COR-L47 (cell line): ENCODE measurements at places on chromosomes 7 and 10.

DNA sequence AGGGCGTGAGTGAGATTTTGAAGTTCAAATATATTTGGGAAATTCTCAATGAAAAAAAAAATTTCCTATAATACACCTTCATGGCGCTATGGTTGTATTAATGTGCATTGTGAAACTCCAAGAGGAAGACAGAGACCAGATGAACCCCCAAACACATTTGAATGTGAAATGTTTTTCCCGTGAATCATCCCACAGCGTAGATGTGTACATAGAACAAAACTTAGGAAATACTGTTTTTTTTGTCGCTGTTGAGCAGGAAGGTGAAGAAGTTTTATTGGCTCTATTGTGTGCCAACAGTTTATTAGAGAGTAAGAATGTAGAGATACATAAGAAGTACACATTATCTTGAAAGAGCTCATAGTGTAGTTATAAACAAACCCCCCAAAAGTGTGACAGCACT, 134.0 kb downstream of the KCND2 start:
- no peak for DNase-seq

- no peak for DNase-seq
These were observed 22.8 kb downstream of the RGR start for GRCh38 chr10:84267503-84268126.

- DNase-seq, result no peak
These were observed 32.0 kb downstream of the TMEM248 start for GRCh38 chr7:66953044-66953427.

- no peak for DNase-seq
These were observed 13.1 kb upstream of the TRDMT1 start for GRCh38 chr10:17214526-17214925.

GRCh38 chr7:121279060-121279620, 49.7 kb upstream of the WNT16 start:
- DNase-seq, result no peak
